NCI-H2081 (cell line): ENCODE measurements at places on chromosomes 5 and 9.

DNA sequence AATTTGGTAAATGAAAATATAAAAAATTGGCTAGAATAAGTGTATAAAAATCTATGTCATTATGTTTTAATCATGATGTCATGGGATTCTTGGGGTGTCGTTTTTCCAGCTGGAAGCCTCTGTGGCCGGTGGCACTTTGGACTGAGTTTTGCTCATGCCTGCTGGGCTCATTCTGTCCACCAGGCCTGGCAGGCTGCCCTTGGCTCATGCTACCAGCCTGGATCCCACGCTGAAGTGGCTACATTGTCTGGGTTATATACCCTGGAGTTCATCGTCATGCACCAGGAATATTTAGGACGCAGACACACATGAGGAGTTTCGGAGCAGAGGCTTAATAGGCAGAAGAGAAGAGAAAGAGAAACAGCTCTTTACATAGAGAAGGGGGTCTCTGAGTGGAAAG is 1913.7 kb upstream of the WWC1 start:
- DNase-seq: no peak

GRCh38 chr5:99453196-99453595 is 524.4 kb upstream of the CHD1 start:
- DNase-seq: no peak

GRCh38 chr9:15717290-15717967 is 164.6 kb downstream of the CCDC171 start:
- DNase-seq: no peak

DNA sequence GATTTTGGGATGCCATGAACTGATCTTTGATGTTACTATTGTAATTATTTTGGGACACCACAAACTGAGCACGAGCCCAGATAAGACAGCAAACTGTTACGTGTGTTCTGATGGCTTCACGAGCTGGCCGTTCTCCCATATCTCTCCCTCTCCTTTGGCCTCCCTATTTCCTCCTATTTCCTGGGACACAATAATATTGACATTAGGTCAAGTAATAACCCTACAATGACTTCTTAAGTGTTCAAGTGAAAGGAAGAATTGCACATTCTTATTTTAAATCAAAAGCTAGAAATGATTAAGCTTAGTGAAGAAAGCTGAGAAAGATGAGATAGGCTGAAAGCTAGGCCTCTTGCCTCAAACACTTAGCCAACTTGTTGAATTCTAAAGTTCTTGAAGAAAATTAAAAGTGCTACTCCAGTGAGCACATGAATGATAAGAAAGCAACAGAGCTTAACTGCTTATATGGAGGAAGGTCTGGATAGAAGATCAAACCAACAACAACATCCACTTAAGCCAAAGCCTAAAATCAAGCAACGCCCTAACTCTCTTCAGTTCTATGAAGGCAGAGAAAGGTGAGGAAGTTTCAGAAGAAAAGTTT is 247.1 kb downstream of the LRRC70 start:
- no peak for DNase-seq

DNA sequence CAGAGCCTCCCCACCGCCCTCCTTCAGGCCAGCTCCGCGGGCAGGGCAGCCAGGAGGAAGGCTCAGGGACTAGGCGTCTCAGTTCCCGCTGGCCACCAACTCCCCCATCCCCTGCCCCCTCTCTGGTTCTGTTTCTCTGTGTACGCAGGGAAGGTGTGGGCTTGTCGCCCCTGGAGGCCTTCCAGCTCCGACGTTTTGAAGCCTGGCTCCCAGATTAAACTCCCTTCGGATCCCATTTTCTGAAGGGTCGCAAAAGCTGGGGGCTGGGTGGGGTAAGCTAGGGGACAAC is 346 bp downstream of the ATOX1 start:
- no peak for DNase-seq

- no peak for DNase-seq
Measured at GRCh38 chr9:77454663-77455062, 193.5 kb downstream of the GNA14 start.

DNA sequence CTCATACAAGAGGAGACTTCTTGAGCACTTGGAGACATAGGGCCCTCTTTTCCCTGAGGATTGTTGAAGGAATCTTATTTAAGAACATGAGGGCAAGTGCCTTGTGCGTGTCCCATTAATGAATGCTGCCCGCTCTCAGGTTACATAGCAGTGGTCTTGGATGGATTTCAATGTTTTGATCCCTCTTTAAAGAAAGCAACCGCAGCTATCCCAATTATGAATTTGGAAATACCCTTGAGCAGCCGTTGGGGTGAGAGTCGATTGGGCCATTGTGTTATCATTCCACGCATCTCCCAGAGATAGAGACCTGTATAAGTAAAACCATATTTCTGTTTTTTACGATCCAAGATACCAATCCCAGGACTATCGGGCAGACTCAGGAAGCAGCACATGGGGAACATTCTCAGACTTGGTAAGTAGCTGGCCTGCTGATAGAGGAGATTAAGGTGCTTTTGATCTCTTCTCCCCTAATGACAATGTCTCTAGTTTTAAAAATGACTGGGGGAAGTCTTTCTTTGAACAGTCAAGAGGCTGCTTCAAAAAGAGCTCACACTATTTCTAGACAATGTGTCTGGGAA is 145.3 kb downstream of the MACROH2A1 start:
- DNase-seq: no peak

GRCh38 chr9:38685535-38685934 is 34.4 kb downstream of the FAM240B start:
- DNase-seq: no peak

- DNase-seq: no peak
Measured at GRCh38 chr9:16912197-16912596, 41.7 kb upstream of the BNC2 start.

GRCh38 chr5:139394654-139395566 is at the start of gene PROB1:
PROB1 (minus strand) TSS chr5:139395104; CDS start chr5:139395081, 23 bp downstream.
- no peak for DNase-seq

DNA sequence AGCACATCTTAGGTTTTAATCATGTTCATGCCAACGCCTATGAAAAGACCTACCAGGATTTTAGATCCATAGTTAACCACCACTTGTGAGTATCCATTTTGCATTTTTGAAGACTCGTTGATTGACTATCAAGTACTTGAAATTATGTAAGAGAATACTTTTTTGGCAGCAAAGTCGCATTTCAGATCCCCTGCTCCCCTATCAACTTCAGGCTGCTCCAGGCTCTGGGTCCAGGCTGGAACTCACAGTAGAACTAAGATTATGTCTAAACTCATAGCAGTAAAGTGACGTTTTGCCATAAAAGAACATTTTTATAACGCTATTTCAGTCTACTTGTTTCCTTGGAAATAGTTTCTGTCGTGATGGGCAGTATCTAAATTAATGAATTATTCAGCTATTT is 267.7 kb downstream of the FANCC start:
- DNase-seq: no peak

DNA sequence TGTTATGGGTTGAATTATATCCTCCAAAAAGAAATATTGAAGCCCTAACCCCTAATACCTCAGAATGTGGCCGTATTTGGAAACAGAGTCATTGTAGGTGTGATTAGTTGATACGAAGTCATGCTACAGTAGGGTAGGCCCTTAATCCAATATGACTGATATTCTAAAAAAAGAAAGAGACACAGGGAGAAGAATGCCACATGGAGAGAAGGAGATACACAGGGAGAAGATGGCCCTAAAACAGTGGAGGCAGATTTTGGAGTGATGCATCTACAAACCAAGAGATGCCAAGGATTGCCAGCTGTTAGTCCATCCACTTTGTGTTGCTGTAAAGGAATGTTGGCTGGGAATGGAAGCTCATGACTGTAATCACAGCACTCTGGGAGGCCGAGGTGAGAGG is 21.3 kb downstream of the ARRDC3 start:
- DNase-seq: no peak

DNA sequence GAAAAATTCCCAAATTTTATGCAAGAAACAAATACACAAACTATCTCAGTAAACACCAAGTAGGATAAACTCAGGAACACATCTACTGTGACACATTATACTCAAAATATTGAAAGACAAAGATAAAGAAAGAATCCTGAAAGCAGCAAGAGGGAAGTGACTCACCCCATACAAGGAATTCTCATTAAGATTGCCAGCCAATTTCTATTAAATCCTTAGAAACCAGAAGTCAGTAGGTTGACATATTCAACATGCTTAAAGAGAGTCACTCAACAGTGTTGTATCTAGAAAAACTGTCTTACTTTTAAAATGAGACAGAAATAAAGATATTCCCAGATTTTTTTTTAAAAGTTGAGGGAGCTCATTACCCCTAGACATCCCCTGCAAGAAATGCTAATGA is 15.5 kb downstream of the SPATA31E1 start:
- no peak for DNase-seq

DNA sequence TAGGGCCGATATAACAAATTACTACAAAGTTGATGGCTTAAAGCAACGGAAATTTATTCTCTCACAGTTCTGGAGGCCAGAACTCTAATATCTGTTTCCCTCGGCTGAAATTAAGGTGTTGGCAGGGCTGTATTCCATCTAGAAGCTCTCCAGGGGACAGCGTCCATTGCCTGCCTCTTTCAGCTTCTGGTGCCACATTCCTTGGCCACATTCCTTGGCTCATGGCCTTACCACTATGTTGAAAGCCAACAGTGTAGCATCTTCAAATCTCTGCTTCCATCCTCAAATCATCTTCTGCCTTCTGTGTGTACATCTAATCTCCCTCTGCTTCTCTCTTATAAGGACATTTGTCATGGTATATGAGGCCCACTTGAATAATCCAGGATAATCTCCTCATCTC is 17.2 kb downstream of the FGF10 start:
- DNase-seq: no peak

GRCh38 chr9:89330513-89330912 is 12.2 kb downstream of the SECISBP2 start:
- no peak for DNase-seq

DNA sequence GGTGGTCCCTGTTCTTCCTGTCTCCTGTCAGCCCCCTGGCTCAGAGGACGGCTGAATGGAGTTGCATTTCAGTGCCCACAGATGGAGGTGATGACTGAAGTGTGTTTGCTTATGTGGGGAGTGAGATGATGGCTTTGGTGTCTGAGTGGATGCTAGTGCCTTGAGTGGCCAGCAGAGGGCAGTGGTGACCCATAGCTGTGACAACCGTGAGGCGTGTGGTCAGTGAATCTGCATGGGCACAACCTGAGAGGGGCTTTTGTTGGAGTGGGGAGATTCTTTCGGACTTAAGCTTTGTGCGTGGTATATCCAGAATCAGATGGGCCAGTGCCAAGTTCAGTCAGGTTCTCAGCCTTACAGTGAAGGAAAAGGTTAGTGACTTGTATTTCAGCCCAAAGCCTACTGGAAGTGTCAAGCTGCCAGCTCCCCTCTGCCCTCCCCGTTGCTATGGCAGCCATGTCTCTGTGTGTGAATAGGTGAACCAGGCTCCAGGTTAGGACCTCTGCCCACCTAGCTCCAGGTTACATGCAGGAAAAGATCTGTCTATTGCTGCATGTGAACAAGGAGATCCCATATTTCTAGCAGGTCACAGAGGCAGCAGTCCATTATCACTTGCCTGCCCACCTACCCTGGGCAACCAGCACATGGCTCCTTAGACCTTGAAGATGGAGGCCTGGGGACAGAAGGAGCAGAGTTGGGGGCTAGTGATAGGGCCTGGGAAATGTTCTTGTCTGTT is 14.7 kb upstream of the CXXC5 start:
- peak; percentile 46 for DNase-seq

GRCh38 chr5:115096034-115096769 is 73.5 kb downstream of the TRIM36 start:
- no peak for DNase-seq

- no peak for DNase-seq
Measured at GRCh38 chr9:77402286-77402685, 225.0 kb downstream of the VPS13A start.

- DNase-seq: no peak
Measured at GRCh38 chr5:123708074-123708806, 196.3 kb downstream of the CSNK1G3 start.

DNA sequence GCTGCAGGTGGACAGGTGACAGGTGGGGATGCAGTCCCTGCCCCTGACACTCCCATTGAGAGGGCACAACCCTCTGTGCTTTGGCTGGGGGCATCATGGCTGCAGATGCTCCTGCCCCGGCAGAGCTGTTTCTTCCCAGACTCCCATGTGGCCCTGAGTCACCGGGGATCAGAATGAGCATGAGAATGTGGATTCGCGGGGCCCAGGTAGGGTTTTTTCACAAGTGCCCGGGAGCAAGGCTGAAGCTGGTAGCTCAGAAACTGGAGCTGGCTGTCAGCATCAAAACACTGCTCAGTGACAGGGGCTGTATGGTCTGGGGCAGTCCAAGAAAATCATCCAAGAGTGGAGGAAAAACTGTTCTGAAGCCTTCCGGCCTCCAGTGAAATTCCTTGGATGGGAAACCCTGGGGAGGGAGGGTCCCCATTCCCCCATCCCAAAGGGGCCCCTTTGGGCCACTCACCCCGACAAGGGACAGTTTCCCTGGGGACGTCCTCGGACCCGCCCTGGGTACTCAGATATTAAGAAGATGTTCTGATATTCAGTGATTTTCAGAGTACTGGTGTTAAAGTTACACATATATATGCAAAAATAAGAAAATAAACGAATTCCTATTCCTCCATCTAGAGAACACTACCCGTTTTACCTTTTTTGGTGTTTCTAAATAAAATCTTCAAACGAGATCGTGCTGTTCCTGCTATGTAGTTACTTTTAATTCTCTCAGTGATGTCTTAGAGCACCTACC is 120.1 kb upstream of the LPCAT1 start:
- no peak for DNase-seq

DNA sequence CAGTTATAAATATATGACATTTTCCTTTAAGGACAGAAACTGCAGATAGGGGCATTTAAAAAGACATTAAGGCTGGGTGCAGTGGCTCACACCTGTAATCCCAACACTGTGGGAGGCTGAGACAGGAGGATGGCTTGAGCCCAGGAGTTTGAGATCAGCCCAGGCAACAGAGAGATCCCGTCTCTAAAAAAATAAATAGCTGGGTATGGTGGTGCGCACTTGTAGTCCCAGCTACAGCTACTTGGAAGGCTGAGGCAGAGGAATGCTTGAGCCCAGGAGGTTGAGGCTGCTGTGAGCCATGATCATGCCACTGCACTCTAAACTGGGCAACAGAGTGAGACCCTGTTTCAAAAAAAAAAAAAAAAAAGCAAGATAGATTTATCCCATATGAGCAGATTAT is 63.6 kb downstream of the CSNK1A1 start:
- DNase-seq: no peak

DNA sequence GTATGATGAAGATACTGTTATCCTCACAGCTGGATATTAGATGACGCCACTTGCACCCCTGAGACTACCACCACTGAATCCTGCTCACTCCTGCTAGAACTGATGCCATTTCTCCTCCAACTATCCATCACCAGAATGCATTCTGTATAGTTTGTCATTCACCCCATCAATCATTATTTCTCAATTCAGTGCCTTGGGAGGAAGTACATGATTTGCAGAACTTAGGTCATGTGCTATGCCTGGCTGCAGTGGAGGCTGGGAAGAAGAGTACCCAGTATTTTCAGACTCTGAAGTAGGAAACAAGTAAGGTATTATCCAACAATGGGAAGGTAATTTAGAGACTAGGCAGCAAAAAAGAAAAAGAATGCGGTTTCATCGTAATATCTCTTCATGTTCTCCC is 26.2 kb upstream of the HSD17B4 start:
- no peak for DNase-seq

GRCh38 chr9:5310851-5311250 is 6.3 kb upstream of the RLN2 start:
- no peak for DNase-seq

GRCh38 chr5:125196481-125197111 is 450.2 kb upstream of the ZNF608 start:
- peak; percentile 81 for DNase-seq
